Stimulated activated CD4-positive, alpha-beta T cell treated with anti-CD3 and anti-CD28 coated beads, Interleukin-2, amount 100 ng/mL, for 4 hours (primary cell): ENCODE measurements at places on chromosomes 1 and 21.

GRCh38 chr1:63813829-63814277, 40.0 kb downstream of the ROR1 start:
- DNase-seq = no peak

GRCh38 chr21:33055991-33056390, 13.9 kb upstream of the OLIG1 start:
- no peak for DNase-seq

DNA sequence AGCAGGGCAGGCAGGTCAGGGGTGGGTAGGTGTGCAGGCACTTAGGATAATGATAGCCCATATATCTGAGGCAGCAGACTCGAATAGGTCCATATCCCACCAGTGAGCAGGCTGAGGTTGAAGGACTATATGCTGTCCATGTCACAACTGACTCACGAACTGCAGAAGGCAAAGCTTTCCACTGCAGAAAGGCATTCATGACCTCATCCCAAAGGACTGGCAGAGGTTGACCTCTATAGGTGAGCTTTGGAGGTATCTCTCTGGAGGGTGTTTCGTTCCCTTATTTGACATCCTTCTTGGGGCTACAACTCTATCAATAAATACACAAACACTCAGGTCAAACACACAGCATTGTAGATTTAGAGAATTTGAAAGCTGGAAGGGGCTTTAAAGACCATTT, 42.8 kb upstream of the MARK1 start:
- DNase-seq = no peak

GRCh38 chr1:111754984-111755330, 744 bp upstream of the DDX20 start:
- peak; percentile 24 for DNase-seq

DNA sequence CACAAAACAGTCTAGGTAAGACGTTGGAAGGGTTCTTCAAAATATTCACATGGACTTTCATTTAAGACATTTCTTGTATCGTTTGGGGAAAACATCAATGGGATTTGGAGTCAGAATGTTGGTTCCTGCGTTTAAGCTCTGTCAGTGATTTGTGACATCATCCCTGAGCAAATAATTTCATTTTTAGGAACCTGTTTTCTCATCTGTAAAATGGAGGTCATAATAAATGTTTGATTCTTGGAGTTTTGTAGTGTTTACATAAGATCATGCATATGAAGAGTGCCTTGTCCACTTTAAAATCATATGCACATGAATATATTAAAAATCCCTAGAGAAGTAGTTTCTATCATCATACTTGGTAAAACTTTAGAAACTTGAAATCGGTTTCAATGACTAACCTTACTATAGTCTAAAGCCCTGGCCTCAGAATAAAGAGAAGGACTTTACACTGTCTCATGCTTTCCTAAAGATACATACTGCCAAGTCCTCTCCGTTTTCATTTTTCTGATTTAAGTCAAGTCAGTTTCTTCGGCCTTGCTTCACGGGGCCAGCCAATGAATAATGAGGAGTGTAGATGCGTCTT, 178.4 kb downstream of the ADSS2 start:
- no peak for DNase-seq

DNA sequence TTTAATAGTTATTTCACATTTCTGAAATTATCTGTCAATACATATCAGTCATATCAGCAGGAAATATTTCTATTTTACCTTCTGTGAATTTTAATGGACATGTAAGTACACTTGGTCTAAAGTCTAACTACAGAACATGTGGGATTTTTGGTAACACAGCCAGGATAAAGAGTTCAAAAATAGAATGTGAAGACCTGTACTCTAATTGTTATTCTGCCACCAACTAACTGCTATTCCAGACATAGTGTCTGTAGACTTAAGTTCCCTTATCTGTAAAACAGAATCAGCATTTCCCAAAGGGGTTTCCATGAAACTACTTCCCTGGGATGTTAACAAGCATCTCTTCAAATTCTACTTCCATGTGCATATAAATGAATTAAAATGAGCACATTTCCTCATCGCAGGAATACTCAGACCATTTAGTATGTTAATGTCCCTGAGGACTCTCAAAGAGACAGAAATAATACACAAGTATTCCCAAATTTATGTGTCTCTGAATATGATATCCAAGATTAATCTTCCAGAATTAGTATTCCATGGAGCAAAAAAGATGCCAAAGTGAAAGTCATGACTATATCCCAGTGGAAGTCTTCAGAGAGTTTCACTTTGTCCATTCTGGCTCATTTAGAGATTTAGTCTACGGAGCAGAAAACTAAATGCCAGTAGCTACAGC, 325.6 kb downstream of the NEGR1 start:
- no peak for DNase-seq

DNA sequence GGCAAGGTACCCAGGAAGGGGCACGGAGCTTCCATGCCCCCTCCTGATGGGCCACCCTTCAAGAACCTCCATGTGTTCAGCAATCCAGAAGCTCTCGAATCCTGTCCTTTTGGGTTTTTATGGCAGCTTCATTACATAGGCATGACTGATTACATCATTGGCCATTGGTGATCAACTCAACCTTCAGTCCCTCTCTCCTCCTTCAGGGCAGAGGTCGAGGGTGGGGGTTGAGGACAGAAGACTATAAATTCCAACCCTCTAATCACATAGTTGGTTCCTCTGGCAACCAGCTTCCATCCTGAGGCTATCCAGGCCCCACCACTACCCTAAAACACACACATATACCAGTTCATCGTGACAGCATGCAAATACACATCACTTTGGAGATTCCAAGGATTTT, 135.7 kb downstream of the ZNF281 start:
- no peak for DNase-seq

DNA sequence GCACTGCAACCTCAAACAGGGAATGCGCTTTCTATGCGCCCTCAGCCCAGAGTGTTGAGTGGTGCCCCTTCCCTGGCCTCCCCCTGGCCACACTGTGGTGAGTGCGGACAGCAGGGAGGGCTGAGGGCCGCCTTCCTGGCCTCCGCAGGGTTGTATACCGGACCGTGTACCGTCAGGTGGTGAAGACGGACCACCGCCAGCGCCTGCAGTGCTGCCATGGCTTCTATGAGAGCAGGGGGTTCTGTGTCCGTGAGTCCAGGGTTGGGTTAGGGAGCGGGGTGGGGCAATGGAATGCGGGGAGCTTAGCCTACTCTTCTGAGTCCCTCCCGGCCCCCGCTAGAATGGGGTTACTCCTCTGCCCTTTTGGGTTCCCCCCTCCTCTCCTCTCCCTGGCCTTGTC, 11.7 kb downstream of the PEAR1 start:
- DNase-seq = no peak

DNA sequence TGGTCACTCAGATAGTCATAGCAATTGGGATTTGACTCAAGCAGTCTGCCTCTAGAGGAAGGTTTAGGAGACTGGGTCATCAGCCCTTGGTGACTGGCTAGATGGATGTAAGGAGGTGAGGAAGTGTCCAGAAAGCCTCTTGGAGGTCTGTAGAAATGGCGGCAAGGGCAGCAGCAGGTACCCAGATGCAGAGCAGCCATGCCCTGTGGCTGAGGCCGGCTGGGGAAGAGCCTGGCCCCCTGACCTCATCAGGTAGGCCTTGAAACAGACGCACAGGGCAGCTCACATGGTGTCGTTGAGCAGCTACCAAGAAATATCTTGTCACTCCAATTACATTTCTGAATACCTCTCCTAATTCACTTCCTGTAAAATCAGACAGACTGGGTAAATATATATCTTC, 98.2 kb downstream of the DMRTB1 start:
- no peak for DNase-seq

GRCh38 chr1:31361607-31362006, 11.3 kb downstream of the FABP3 start:
- no peak for DNase-seq

DNA sequence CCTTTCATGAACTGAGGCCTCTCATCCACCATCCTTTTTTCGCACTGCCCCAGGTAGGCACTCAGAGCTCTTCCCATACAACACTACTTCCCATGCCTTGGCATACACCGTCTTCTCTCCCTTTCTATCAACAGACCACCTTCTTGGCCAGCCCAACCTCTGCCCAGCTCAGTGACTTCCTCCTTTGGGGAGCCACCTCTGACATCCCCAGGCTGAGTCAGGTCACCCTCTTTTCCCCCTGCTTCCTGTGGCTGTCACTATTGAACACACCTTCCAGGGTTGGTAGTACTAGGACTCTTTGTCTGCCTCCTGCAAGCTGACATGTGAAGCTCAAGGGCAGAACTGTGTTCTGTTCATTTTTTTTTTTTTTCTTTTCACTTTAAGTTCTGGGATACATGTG, 283.2 kb downstream of the SETD4 start:
- no peak for DNase-seq

GRCh38 chr1:11712285-11712684, 20.8 kb downstream of the DRAXIN start:
- no peak for DNase-seq

- no peak for DNase-seq
Observed at GRCh38 chr1:113231866-113232265, 158.4 kb upstream of the MAGI3 start.

- no peak for DNase-seq
Observed at GRCh38 chr1:234862944-234863515, 253.1 kb upstream of the IRF2BP2 start.

DNA sequence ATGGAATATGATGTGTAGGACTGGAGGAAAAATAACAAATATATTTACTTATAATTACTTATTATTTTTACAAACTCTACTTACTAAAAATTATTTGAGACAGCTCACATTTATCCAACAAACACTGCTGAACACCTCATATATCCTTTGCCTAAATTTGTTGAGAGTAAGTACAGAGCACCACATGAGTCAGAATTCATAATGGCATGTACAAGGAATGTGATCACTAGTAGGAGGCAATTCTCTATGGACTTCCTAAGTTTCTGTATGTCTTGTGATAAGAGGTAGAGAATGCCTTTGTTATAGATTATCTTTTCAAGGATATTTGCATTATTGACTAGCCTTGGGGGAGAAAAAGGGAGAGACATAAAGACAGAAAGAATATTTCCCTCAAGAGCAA, 8.2 kb upstream of the ST6GALNAC3 start:
- DNase-seq = no peak

DNA sequence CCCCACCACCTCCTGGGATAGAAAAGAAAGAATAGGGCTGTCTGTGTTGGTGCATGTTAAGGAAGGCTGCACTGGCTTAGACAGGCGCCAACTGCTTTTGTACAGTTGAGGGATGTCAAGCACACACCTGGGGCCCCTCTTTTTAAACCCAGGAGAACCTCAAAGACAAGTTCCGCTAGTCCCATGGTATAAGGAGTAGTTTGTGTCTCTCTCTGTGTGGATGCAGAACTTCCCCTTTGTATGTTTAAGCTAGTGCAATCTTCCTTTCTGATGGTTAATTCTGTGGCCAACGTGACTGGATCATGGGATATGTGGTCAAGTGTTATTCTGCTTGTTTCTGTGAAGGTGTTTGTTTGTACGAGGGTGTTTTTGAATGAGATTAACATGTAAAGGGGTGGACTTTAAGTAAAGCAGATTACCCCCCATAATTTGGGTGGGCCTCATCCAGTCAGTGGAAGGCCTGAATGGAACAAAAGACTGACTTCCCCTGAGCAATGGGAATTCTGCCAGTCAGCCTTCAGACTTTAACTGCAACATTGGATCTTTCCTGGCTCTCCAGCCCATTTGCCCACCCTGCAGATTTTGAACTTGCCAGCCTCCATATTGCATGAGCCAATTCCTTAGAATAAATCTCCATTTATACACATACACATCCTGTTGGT, 9.5 kb upstream of the DUSP10 start:
- no peak for DNase-seq

- no peak for DNase-seq
Observed at GRCh38 chr1:216290074-216290473, 133.2 kb downstream of the USH2A start.

- no peak for DNase-seq
Observed at GRCh38 chr1:70896224-70896623, 151.4 kb downstream of the PTGER3 start.

GRCh38 chr1:40853113-40853884, 8.9 kb downstream of the CITED4 start:
- DNase-seq = no peak

GRCh38 chr1:71264039-71264438, 183.2 kb upstream of the ZRANB2 start:
- no peak for DNase-seq

DNA sequence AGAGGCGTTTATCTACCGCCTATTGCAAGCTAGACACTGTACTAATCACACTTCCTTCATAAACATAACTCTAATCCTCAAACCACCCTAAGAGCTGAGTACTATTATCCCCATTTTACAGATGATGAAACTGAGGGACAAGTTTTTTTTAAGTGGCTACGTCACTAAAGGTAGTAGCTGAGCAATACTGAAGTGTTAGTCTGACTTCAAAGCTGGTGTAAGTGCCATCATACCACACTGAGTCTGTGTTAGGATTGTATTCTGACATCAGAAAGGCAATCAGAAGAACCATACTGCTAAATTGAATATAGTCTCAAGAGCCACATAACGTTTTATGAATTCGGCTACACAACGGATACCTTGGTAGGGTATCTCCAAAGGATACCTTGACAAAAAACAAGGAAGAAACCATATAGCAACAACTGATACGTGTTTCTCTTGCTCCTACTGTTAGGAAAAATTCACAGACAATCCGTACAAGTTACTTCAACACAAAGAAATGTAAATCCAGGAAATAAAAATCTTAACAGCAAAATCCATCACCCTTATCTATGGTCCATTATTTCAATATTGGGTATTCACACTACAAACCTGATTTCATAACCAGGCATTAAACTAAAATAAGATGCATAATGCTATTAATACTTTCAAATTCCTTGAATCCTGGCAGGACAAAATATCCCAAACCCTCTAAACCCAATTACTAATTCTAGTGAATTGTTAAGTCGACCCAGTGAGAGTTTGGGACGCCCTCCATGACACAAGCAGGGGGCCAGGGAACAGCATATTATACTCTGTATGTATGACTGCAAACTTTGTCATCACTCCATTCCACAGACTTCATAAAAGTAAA, 1.6 kb downstream of the TP53BP2 start:
- no peak for DNase-seq

GRCh38 chr1:22137004-22137720, 5.7 kb downstream of the WNT4 start:
- DNase-seq = no peak

DNA sequence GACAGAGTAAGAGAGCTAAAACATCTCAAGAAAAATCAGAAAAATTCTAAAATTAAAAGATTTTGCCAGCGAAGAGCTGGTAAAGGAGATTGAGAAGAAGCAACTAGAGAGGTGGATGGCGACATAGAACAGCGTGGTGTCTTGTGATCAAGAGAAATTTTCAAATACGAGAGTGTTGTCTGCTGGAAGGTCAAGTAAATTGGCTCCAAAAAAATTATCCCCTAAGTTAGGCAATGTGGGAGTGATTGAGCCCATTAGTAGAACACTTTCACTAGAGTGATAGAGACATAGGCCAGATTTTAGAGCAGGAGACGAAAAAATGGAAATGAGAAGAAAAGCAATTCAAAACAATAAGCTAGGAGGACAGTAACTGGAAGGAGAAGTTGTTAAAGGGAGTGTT, 94.3 kb upstream of the MPC2 start:
- no peak for DNase-seq

DNA sequence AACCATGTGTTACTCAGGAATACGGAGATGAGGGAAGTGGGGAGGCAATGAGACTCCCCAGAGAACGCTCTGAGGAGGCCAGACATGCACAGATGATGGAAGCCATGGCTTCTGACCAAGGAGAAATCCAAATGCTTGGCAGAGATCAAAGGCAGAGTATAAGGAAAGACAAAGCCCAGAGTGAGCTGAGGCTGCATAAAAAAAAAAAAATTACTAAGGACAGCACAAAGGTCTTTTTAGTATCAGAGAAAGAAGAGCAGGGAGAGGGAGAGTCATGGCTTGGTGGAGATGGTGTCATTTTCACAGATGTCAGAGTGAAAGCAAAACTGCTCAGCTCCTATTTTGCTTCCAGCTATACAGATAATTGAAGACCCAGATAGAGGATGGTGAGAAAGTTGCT, 8.1 kb upstream of the NCF2 start:
- DNase-seq = no peak
